ENCODE measurements at places on chromosomes 12 and 14.

GRCh38 chr12:13127444-13127843, 24.0 kb upstream of the GSG1 start:
- DNase-seq: no peak

DNA sequence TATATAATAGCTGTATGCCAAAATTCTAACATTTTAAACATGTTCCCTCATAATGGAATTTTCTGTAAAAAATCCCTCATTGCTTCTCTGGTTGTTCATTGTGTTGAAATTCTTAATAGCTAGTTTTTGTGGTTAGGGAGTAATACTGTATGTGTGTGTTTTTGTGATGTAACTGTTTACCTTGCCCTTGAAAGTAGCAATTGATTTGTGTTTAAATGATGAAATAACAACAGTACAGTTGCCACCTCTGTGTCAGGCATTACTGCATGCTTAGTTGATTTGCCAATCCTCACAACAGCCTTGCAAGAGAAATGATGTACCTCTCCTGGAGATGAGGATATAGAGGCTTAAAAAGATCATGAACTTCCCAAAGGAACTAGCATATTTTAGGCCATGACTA, 94.9 kb downstream of the DAAM1 start:
- DNase-seq: no peak

DNA sequence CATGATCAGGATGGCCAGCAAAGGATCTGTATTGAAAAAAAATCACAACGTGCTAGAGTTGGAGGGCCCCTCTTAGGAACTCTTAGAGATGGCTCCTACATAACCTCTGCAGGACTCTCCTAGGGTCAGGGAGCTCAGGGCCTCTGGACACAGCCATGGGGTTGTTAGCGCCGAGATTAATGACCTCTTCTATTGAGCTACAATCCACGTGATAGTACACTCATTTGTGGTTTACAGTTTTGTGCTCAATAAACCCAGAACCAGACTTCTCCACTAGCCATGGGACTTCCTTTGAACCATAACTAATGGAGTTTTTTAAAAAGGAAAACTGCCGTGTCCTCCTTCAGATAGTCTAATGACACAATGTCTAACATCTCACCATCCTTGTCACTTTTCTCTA, 29.6 kb upstream of the HDAC7 start:
- no peak for DNase-seq

DNA sequence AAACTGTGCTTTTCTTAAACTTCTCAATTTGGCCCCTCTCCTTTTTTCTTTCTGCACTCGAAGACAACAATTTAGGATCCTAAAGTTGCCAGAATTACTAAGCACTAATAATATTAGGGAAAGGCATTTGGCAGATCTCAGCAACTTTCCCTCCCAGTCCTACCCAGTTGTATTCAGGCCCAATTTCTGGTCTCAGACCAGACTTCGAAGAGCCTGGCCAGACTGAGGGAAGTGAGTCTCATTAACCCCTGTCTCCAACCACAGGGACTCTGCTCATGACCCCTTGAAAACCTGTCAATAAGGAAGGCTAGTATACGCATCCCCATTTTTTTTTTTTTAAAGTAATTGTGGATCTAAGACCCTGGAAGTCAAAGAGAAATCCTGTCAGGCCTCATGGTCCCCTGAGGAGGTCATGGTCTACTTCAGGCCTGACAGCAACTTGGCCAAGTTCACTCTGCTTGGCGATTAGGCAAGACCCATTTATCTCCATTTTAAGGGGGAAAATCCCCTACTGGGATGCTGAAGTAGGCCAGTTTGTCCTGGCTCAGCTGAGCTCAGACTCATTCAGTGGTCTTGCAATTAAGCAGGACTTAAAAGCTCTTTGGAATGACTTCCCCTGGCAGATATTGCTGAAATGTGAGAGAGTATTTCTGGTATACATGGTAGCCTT, 521.0 kb downstream of the FUT8 start:
- no peak for DNase-seq

DNA sequence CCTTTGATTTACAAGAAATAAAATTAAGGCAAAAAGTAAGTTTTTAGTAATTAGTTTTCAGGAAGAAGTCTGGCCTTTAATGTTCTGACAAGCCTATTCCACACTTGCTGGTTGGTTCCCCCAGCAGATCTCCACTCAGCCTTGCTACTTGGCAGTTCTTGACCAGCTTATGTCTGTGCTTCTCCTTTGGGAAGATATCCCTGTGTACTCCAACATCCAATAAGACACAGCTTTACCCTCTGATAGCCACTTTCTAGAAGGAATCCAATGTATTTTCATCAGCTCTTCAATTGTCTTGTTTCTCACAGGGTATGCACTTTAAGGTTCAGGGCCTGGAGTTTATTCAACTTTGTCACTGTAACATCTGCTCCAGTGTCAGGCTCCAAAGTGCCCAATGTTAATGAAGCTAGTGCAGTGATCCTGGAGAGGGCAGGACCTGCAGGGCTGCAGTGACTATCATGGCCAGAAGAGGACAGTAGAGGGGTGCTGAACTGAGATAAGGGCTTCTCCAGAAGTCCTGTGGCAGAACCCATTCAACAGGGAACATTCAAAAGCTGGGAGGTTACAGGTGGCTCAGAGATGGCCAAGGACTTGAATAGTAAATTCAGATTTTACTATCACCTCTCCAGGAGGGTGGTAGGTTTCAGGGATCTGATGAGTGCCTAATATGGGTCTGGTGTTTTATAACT, 22.9 kb downstream of the JKAMP start:
- peak; percentile 91 for DNase-seq
